ENCODE measurements at places on chromosomes 4 and X. TPM values are rescaled to one million over a fixed set of nuclear protein-coding genes. Genes with fewer than 3 reads are reported as not detected.
A peak's percentile ranks its signal among the peaks of the same experiment; 100 is the strongest.

Gene STPG2
- total RNA-seq = 0.13 TPM

DNA sequence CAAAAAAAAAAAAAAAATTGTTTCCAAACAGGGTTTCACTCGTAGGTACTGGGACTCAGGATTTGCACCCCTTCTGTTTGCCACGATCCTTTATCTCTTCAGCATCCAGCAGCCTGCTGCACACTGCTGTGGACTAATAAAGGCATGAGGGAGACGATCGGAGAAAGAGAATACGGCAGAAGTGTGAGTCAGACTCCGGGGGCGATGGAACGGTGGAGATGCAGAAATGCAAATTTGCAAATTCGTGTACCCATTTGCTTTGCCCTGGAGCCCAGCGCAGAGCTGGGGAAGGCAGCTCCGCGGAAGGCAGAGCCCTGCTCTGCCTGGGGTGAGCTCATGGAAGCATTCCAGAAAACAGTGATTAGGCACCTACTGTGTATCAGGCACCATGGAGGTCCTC, 270.3 kb downstream of the ASMT start:
- H3K27me3 ChIP-seq = no peaks in the 10 kb centered on the region
- no peak for DNase-seq
- no peaks in the 10 kb centered on the region for H3K4me1 ChIP-seq
- no peaks in the 10 kb centered on the region for H3K36me3 ChIP-seq
- H3K27ac ChIP-seq = no peak overlapping the region

- no peak overlapping the region for H3K4me3 ChIP-seq
- H3K27me3 ChIP-seq = no peaks in the 10 kb centered on the region
- no peaks in the 10 kb centered on the region for H3K36me3 ChIP-seq
- H3K4me1 ChIP-seq = no peaks in the 10 kb centered on the region
These were observed 349.7 kb downstream of the ACTRT1 start for GRCh38 chrX:127702527-127702926.

DNA sequence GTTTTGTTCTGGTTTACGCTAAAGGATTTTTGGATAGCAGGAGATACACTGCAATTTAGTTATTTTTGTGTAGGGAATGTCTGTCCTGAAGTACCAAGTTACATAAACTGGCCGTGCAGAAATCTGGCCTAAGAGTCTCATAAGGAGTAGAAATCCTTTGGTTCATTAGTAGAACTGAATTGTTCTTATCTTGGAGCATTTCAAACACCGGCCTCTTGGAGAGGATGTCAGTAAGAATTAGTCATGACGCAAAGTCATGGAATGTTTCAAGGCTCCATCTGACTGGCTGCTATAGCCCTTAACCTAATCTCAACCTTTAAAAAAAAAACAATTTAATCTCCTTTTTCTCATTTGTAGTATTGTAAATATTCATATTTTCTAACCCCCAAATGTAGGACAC, 15.2 kb downstream of the PDLIM3 start:
- no peak overlapping the region for H3K27ac ChIP-seq
- H3K4me3 ChIP-seq = no peak overlapping the region
- no peak for DNase-seq
- no peaks in the 10 kb centered on the region for H3K4me1 ChIP-seq
- H3K27me3 ChIP-seq = no peaks in the 10 kb centered on the region
- peaks cover 31% of the 10 kb centered on the region for H3K36me3 ChIP-seq

GRCh38 chr4:90234916-90235547, 107.8 kb downstream of the CCSER1 start:
- DNase-seq = no peak
- no peaks in the 10 kb centered on the region for H3K36me3 ChIP-seq
- no peaks in the 10 kb centered on the region for H3K27me3 ChIP-seq

Gene TRIM75
- total RNA-seq = not detected

Gene ARSJ
- total RNA-seq = 0.35 TPM

GRCh38 chrX:67207912-67208311, 335.9 kb upstream of the AR start:
- no peak overlapping the region for H3K27ac ChIP-seq
- H3K4me1 ChIP-seq = no peaks in the 10 kb centered on the region
- no peak for DNase-seq
- no peaks in the 10 kb centered on the region for H3K27me3 ChIP-seq

Gene GIMD1
- not detected for total RNA-seq

Gene SPACA5B
- not detected for total RNA-seq

- H3K4me1 ChIP-seq = no peaks in the 10 kb centered on the region
- no peak overlapping the region for H3K27ac ChIP-seq
- peaks cover 58% of the 10 kb centered on the region for H3K36me3 ChIP-seq
These were observed 122.8 kb downstream of the DIPK2B start for GRCh38 chrX:45077748-45078424.

DNA sequence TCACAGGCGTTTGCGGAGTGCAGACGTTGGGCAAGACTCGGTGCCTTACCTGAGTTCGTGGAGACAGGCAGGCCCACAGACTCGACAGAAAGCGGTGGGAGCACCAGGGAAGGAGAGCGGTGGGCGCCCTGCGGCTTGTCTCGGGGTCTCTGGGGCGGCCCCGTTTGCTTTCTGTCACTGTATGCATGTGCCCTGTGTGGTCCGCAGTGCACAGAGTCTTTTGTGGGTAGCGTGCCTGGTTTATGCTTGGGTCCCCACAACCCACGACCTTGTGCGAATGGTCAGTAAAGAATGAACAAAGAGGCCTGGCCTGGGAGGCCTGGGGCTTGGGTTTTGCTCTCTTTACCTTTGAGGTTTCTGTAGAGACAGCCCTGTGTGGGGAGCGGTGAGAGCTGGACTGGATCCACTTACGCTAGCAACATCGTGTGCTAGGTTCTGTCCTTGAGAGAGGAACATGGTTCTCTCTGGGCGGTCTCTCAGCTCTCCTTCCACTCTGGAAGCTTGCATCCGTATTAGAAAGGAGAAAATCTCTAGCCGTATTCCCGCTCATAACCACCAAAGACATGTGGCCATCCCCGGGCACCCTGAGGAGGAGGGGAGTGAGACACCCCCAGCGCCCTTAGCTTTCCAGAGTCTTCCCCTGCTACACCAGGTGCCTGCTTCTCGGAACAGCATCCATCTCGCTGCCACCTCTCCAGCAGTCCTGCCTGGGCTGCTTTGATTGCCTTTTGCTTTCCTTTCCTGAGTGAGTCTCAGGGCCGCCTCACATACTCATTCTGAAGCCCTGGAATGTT, 1.2 kb downstream of the TADA2B start:
- H3K27ac ChIP-seq = no peak overlapping the region
- no peaks in the 10 kb centered on the region for H3K4me1 ChIP-seq
- H3K27me3 ChIP-seq = peaks cover 19% of the 10 kb centered on the region
- H3K36me3 ChIP-seq = no peaks in the 10 kb centered on the region

Gene SHROOM2
- 14.4 TPM for total RNA-seq

DNA sequence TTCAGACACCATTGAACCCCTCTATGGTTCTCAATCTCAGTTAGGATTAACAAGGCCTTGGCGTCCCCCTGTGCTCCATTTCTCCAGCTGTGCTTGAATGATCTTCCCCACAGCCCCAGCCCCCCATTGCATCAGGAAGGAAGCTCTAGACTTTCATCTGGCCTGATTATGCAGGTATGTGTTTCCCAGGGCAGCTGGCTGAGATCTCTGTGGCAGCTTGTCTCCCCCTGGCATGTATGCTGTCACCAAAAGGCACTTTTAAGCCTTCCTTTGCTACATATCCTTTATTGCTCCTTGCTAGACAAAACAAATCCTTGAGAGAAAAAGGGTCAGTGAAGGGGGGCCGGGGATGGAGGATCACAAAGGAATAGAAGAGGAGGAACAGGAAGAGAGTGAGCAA, 1056.0 kb upstream of the SLIT2 start:
- peak; percentile 84 for DNase-seq
- peak overlapping the region; percentile 1 for H3K27ac ChIP-seq
- H3K27me3 ChIP-seq = no peaks in the 10 kb centered on the region
- H3K4me1 ChIP-seq = no peaks in the 10 kb centered on the region

Gene GLRB
- total RNA-seq = 1.4 TPM

GRCh38 chr4:74146581-74147129, 11.3 kb upstream of the MTHFD2L start:
- no peak overlapping the region for H3K27ac ChIP-seq
- peaks cover 11% of the 10 kb centered on the region for H3K27me3 ChIP-seq
- no peak overlapping the region for H3K4me3 ChIP-seq
- DNase-seq = no peak
- no peaks in the 10 kb centered on the region for H3K4me1 ChIP-seq

- H3K27ac ChIP-seq = no peak overlapping the region
- H3K27me3 ChIP-seq = no peaks in the 10 kb centered on the region
- H3K36me3 ChIP-seq = no peaks in the 10 kb centered on the region
- no peak overlapping the region for H3K4me3 ChIP-seq
These were observed 24.2 kb downstream of the HERC3 start for GRCh38 chr4:88616275-88617150.

DNA sequence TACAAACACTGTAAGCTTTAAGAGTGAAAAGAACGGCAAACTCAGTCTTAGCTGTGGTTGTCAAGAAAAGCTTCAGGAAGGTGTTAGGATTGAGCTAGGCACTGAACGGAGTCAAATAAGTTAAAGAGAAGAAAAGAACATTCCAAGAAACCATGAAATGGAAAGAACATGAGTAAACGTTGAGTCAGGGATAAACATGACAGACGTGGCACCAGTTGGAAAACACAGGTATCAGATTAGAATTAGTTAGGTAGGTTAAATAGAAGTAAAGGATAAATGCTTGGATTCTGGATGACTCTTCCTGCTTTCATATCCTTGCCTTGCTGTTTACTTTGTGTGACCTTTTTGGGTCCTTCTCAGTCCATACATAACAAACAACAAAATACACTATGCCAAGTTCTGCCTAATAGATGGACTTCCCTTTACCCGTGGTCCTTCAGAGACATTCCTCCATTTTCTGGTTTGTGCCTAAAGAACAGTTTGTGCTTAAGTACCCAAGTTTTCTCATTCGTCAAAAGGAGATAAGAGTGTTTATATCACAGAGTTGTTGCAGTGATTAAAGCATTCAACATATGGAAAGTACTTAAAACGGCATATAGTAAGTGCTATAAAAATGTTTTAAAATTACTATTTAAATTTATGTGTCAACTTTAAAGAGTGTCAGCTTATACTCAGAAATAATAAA, 446.9 kb downstream of the TMA16 start:
- H3K27ac ChIP-seq = no peak overlapping the region
- no peak for DNase-seq
- no peaks in the 10 kb centered on the region for H3K27me3 ChIP-seq

- peak; percentile 89 for DNase-seq
- no peaks in the 10 kb centered on the region for H3K4me1 ChIP-seq
- H3K27me3 ChIP-seq = no peaks in the 10 kb centered on the region
- H3K4me3 ChIP-seq = no peak overlapping the region
- no peak overlapping the region for H3K27ac ChIP-seq
- no peaks in the 10 kb centered on the region for H3K36me3 ChIP-seq
These were observed 40.2 kb upstream of the NHSL2 start for GRCh38 chrX:71870208-71871098.

GRCh38 chr4:141352909-141353525, 132.3 kb downstream of the ZNF330 start:
- H3K27me3 ChIP-seq = no peaks in the 10 kb centered on the region
- H3K36me3 ChIP-seq = no peaks in the 10 kb centered on the region
- DNase-seq = peak; percentile 44
- no peak overlapping the region for H3K4me3 ChIP-seq

Gene BMP3
- 0.11 TPM for total RNA-seq

GRCh38 chr4:95500361-95500760, 48.4 kb downstream of the UNC5C start:
- no peaks in the 10 kb centered on the region for H3K36me3 ChIP-seq
- no peaks in the 10 kb centered on the region for H3K27me3 ChIP-seq
- H3K27ac ChIP-seq = no peak overlapping the region

Gene MAGED4B
- 157 TPM for total RNA-seq

- H3K4me3 ChIP-seq = no peak overlapping the region
- no peak overlapping the region for H3K27ac ChIP-seq
- H3K36me3 ChIP-seq = no peaks in the 10 kb centered on the region
- H3K27me3 ChIP-seq = no peaks in the 10 kb centered on the region
- no peak for DNase-seq
These were observed 56.5 kb downstream of the BMPR1B start for GRCh38 chr4:94814237-94814636.

GRCh38 chr4:168835880-168836454, 174.1 kb downstream of the CBR4 start:
- H3K4me3 ChIP-seq = no peak overlapping the region
- DNase-seq = no peak
- H3K27ac ChIP-seq = no peak overlapping the region

Gene FAM9C
- total RNA-seq = not detected

GRCh38 chrX:96978906-96979305, 95.2 kb downstream of the RPA4 start:
- H3K27me3 ChIP-seq = no peaks in the 10 kb centered on the region
- H3K4me1 ChIP-seq = no peaks in the 10 kb centered on the region
- no peak for DNase-seq

Gene USP17L24
- not detected for total RNA-seq

GRCh38 chr4:57190601-57191481, 80.7 kb upstream of the IGFBP7 start:
- H3K36me3 ChIP-seq = no peaks in the 10 kb centered on the region
- no peak overlapping the region for H3K27ac ChIP-seq
- DNase-seq = peak; percentile 94
- no peak overlapping the region for H3K4me3 ChIP-seq

GRCh38 chr4:41880840-41881831, 54.1 kb upstream of the TMEM33 start:
- H3K4me3 ChIP-seq = peak overlapping the region; percentile 67
- H3K36me3 ChIP-seq = no peaks in the 10 kb centered on the region
- peak; percentile 74 for DNase-seq
- peaks cover 100% of the 10 kb centered on the region for H3K27me3 ChIP-seq

- H3K27ac ChIP-seq = no peak overlapping the region
- H3K36me3 ChIP-seq = no peaks in the 10 kb centered on the region
- no peak for DNase-seq
- H3K27me3 ChIP-seq = no peaks in the 10 kb centered on the region
These were observed 38.9 kb downstream of the TKTL1 start for GRCh38 chrX:154334496-154334895.

GRCh38 chr4:9812501-9813340, 31.3 kb downstream of the DRD5 start:
- H3K27ac ChIP-seq = no peak overlapping the region
- no peaks in the 10 kb centered on the region for H3K4me1 ChIP-seq
- no peak overlapping the region for H3K4me3 ChIP-seq
- no peaks in the 10 kb centered on the region for H3K36me3 ChIP-seq
- no peak for DNase-seq

Gene ASB9
- 0.29 TPM for total RNA-seq

Gene GPR82
- total RNA-seq = not detected

- H3K27ac ChIP-seq = no peak overlapping the region
- H3K4me3 ChIP-seq = no peak overlapping the region
- no peak for DNase-seq
- H3K4me1 ChIP-seq = no peaks in the 10 kb centered on the region
- H3K36me3 ChIP-seq = no peaks in the 10 kb centered on the region
These were observed 80.0 kb downstream of the GLRA3 start for GRCh38 chr4:174749091-174749490.

Gene PNMA5
- 0.09 TPM for total RNA-seq

Gene REELD1
- total RNA-seq = not detected
